ENCODE measurements at places on chromosomes 6 and 20. TPM values are rescaled to one million over a fixed set of nuclear protein-coding genes. Genes with fewer than 3 reads are reported as not detected.

Gene ASIP
- total RNA-seq = not detected

Gene LINC00237
- 4.3 TPM for total RNA-seq

Gene RANBP9
- 40.7 TPM for total RNA-seq

Gene LRRC1
- 17.8 TPM for total RNA-seq

Gene PRSS35
- total RNA-seq = 34.7 TPM

Gene IMPG1
- total RNA-seq = 1.2 TPM

Gene WFDC6
- not detected for total RNA-seq

Gene SCUBE3
- total RNA-seq = 10.6 TPM

Gene BNIP5
- 1.2 TPM for total RNA-seq

Gene DDO
- 0.48 TPM for total RNA-seq

Gene HLA-DRA
- total RNA-seq = 47.4 TPM

Gene NRSN1
- total RNA-seq = 6.5 TPM

Gene MYB
- total RNA-seq = 0.72 TPM

Gene HTR1E
- 1.9 TPM for total RNA-seq

Gene GPSM3
- 1.2 TPM for total RNA-seq

Gene DPPA5
- total RNA-seq = not detected

Gene SLC26A8
- total RNA-seq = 3.1 TPM

Gene GMPR
- total RNA-seq = 35.2 TPM

Gene ARMC12
- not detected for total RNA-seq

Gene STMND1
- total RNA-seq = 6.3 TPM

Gene PAX1
- total RNA-seq = 1.9 TPM

Gene CDSN
- 2.4 TPM for total RNA-seq

Gene PKIB
- 8.7 TPM for total RNA-seq

Gene REV3L
- 66.0 TPM for total RNA-seq

Gene CCN6
- total RNA-seq = 6.7 TPM

Gene FAM50B
- 3.9 TPM for total RNA-seq

Gene NKX2-4
- not detected for total RNA-seq

Gene WASF1
- 4.8 TPM for total RNA-seq

Gene EYS
- 17.3 TPM for total RNA-seq

Gene HS3ST5
- 7.0 TPM for total RNA-seq

Gene OVOL2
- not detected for total RNA-seq

Gene HRH3
- not detected for total RNA-seq

Gene ZBTB22
- total RNA-seq = 14.0 TPM

Gene PPP1R14C
- 10.8 TPM for total RNA-seq

Gene COX7A2
- total RNA-seq = 50.3 TPM

Gene MDFI
- 67.7 TPM for total RNA-seq

Gene PROKR2
- total RNA-seq = not detected

Gene GPX6
- total RNA-seq = 1.4 TPM

Gene CYP39A1
- 11.8 TPM for total RNA-seq

Gene MAP3K5
- 10.6 TPM for total RNA-seq

Gene RBM39
- 460 TPM for total RNA-seq

Gene ABHD16B
- total RNA-seq = not detected

Gene BACH2
- 7.9 TPM for total RNA-seq

Gene PSORS1C2
- not detected for total RNA-seq

Gene CD93
- total RNA-seq = 46.7 TPM

Gene GSTA4
- 19.7 TPM for total RNA-seq

Gene SLC13A3
- 12.3 TPM for total RNA-seq

Gene PLCB1
- 49.1 TPM for total RNA-seq

Gene NMBR
- 0.48 TPM for total RNA-seq

Gene DPM1
- 98.7 TPM for total RNA-seq

Gene PRND
- 4.3 TPM for total RNA-seq

Gene PRKN
- total RNA-seq = 7.9 TPM
